MG63 (cell line): ENCODE measurements at places on chromosomes 16 and 17. TPM values are rescaled to one million over a fixed set of nuclear protein-coding genes. Genes with fewer than 3 reads are reported as not detected.

Gene CTF1
- not detected in 2 replicates for total RNA-seq

Gene NHLRC4
- not detected in 2 replicates for total RNA-seq

Gene PLLP
- total RNA-seq: not detected in 2 replicates

Gene QPRT
- 0.36 and 0.64 TPM in 2 replicates for total RNA-seq

Gene NOG
- total RNA-seq: 7.0 and 7.7 TPM in 2 replicates
